Stimulated activated CD8-positive, alpha-beta memory T cell treated with anti-CD3 and anti-CD28 coated beads, Interleukin-15, amount 100 ng/mL, for 1 hour (primary cell): ENCODE measurements at places on chromosomes 13 and 19.

GRCh38 chr13:76329866-76330580 is 556.2 kb downstream of the KCTD12 start:
- DNase-seq = no peak

GRCh38 chr13:96308568-96308967 is 218.7 kb downstream of the HS6ST3 start:
- no peak for DNase-seq

GRCh38 chr19:55088543-55089341 is 13.1 kb downstream of the EPS8L1 start:
- peak; percentile 77 for DNase-seq

- no peak for DNase-seq
Measured at GRCh38 chr19:35177377-35178274, 23.1 kb downstream of the FXYD5 start.

DNA sequence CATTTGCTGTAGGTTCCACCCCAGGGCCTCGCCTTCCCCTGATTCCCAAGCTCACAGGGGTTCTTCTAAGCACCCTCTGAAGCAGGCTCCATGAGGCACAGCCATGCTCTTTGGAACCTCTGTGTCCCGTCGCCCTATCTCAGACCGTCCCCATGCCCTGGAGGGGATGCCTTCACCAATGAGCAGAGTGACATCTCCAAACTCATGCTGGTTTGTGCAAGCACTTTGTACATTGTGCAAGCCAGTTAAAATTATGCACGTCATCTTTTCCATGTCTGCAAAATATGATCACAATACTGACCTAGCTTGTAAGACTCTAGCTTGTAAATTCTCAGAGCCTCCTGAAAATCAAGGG is 46.5 kb upstream of the RAP2A start:
- no peak for DNase-seq

DNA sequence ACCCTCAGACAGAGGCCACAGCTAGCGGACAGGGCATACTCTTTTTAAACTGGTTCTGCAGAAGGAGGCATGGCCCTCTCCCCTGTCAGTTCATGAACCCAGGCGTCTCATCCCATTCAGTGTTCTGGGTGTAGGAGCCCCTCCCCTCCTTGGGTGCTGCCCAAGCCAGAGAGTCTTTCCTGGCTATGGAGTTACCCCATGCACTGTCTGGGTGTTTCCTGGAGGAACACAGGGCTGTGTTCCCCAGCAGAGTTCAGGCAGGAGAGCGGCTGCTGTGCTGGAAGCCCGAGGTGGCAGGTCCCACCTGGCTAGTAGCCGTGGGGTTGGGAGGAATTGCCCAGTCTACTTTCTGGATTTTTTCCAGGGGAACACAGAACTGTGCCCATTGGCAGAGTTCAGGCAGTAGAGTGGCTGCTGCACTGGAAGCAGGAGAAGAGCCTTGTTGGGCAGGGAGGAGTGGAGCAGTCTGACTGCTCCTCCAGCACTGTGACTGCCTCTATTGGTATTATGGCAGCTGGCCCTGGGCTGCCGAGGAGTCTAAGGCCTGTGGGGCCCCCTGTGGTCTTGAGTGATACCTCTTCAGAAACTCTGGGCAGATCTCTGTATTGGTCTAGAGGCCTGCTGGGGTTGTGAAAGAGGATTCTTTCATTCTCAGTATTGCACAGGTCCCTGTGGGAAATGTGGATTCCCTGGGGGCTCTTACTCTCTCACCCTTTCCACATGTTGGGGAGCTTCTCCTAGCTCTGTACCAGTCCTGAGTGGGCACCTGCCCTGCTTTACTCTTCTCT is 168.3 kb downstream of the PCDH20 start:
- DNase-seq = no peak

- no peak for DNase-seq
Measured at GRCh38 chr19:43774103-43774939, 6.5 kb downstream of the KCNN4 start.

DNA sequence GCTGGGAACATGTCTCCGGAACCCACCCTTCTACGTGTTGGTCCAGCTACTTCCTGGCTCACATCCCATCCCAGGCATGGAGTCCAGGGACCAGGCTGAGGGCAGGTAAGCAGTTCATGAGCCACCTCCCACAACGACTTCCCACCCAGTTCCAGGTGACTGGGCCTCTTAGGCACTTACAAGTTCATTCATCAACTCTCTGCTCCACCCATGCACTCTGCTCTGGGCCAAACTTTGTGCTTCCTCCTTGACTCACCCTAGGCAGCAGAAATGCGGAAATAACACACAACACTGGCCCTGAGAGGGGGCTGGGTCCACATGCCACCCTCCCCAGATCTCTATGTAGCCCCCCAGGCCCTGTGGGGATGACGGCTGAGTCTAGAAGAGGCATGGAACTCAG is 20.5 kb downstream of the IQCN start:
- no peak for DNase-seq

GRCh38 chr13:104757712-104758111 is 1691.5 kb upstream of the SLC10A2 start:
- DNase-seq = no peak

GRCh38 chr13:30708541-30708940 is 26.8 kb upstream of the ALOX5AP start:
- DNase-seq = no peak

DNA sequence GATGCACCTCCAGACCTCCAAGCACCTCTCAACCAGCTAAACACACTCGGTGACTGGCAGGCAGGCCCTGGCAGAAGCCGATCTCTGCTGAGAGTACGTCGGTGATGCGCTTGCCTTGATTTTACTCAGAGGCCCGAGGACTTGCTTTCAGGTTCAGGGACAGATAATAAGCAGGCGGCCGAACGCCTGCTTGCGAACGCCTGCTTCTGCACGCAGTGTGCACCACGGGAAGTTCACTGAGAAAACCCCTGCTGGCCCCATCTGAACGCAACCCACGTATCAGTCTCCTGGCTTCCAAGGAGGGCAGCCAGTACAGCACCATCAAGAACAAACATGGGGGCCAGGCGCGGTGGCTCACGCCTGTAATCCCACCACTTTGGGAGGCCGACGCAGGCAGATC is 108.0 kb downstream of the STK24 start:
- DNase-seq = no peak
